Astrocyte of the hippocampus (primary cell): ENCODE measurements at places on chromosomes 2 and 18.

DNA sequence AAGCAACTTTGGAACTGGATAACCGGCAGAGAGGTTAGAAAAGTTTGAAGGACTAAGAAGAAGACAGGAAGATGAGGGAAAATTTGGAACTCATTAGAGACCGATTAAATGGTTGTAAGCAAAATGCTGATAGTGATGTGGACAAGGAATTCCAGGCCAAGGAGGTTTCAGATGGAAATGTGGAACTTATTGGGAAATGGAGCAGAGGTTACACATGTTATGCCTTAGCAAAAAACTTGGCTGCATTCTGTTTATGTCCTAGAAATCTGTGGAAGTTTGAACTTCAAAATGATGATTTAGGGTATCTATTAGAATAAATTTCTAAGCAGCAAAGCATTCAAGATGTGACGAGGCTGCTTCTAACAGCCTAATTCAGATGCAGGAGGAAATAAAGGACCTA lies 675.1 kb upstream of the SYT4 start:
- DNase-seq, result no peak

GRCh38 chr2:212194396-212194795 lies 344.2 kb downstream of the ERBB4 start:
- DNase-seq, result peak; percentile 2

DNA sequence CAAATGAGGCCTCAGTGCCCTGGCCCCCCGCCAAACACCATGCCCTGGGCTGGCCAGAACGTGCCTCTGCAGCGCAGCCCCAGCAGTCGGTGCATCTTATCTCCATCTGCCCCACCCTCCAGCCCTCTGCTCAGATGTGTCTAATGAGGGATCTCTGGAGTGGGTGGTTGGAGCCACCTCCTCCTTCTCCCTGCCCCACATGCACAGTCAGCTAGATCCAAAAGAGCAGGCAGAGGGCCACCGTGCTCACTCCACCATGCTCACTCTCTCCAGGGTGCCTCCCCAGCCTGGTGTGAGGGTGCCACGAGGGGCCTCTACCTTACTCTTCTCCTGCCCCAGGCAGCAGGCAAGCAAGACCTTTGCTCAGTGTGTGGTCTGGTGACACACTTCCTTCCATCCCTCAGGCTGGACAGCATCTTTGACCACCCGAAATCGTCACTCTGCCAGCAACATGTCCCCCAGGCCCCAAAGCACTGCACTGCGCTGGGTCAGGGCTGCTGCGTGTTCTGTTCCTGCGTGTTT lies 266.1 kb upstream of the HDAC4 start:
- DNase-seq, result no peak

DNA sequence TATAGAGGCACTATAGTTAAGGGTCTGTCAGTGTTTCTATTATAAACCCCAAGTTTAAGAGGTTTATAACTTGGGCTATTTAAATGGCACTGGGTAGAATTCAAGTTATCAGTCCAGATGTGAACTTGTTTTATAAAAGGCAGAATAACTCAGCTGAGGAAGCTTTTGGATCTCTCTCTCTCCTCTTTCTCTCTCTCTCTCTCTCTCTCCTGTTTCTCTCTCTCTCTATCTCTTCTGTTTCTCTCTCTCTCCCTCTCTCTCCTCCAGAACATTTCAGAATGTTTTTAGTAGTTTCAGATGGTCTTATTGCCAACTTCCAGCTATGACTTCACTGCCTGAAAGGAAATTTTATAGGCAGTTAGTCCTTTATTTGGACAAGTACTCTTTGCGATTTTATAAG lies 6.4 kb upstream of the BCL11A start:
- DNase-seq, result no peak

- DNase-seq, result no peak
These were observed 26.4 kb downstream of the THNSL2 start for GRCh38 chr2:88196490-88197087.

DNA sequence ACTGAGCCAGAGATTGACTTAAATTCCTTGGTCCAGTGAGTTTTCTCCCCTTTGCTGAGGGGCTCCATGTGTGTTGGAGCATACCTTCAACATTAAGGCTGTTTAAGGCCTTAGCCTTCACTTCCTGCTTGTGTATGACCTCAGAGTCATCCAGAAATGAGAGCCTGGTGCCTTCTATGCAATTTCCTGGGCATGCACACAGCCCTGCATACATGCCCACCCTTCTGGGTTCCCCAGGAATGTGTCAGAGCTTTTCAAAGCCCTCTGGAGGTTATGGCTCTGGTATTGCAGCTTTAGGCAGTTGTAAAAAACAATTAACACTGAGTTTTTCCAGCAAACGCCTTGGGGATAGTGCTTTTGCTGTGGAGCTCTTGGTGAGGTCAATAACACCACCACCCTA lies 16.7 kb downstream of the IL1R1 start:
- peak; percentile 41 for DNase-seq

DNA sequence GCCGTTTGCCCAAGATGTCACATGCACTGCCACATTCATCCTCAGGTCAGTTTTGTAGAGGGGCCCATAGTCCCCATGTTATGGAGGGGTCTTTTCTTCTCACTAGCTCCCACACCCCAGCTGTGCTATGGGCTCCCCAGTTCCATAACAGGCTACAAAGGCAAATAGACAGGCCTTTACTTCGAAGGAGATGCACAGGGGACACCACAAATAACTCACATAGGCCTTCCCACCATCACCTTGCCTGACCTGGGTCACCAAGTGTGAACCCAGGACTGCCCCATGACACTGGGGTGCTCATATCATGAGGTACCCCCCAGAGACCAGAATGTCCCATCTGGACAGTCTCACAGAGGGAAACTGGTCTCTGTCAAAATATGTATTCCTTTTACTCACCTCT lies 15.0 kb upstream of the INO80C start:
- DNase-seq, result no peak

GRCh38 chr2:102558463-102558862 lies 60.9 kb upstream of the SLC9A2 start:
- no peak for DNase-seq

- DNase-seq, result no peak
These were observed 125.7 kb upstream of the TTC39C start for GRCh38 chr18:23888881-23889280.

DNA sequence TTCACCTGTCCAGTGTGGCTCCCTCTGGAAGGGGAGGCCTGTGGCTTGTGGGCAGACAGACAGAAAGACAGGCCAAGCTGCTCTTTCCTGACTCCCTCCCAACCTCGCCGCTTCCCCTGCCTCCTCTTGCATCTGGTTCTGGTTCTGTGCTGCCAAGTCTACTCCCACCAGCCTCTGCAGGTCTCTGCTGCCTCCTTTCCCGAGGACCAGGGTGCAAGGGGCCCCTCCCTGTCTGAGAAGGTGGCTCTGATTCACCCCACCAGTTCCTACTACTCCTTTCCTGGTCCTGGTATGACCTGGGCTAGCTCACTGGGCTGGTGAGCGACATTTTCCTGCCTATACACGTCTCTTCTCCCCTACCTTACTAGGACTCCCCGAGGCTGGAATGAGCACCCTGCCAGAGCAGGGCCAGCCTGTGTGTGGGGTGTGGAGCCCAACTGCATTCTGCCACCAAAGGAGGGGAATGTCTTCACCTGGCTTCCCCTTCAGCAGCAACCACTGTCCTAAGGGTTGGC lies 238.5 kb downstream of the CELF4 start:
- DNase-seq, result no peak

DNA sequence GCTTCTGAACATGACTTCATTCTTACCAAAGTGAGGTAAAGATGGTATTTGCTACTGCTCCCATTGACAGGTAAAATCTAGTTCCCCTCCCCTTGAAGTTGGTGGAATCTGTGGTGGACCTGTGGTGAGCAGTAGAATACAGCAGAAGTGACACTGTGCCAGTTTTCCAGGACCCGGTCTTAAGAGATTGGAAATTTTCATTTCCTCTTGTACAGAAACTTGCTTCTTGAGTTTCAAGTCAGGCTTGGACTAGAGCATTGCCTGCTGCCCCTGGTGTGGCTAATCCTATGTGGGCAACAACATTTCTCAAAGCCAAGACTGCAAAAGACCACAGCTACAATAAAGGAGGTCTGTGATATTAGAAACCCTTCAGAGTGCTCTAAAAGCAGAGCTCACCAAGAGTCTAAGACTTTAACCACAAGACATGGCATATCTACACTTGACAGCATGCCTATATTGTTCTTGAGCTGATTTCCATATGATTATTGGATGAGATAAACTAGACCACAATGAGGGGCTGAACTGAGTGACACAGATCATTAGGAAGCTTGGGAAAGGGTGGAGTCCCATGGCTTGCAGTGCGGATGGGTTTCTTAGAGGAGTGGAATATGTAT lies 458.1 kb downstream of the BCL11A start:
- DNase-seq, result no peak

DNA sequence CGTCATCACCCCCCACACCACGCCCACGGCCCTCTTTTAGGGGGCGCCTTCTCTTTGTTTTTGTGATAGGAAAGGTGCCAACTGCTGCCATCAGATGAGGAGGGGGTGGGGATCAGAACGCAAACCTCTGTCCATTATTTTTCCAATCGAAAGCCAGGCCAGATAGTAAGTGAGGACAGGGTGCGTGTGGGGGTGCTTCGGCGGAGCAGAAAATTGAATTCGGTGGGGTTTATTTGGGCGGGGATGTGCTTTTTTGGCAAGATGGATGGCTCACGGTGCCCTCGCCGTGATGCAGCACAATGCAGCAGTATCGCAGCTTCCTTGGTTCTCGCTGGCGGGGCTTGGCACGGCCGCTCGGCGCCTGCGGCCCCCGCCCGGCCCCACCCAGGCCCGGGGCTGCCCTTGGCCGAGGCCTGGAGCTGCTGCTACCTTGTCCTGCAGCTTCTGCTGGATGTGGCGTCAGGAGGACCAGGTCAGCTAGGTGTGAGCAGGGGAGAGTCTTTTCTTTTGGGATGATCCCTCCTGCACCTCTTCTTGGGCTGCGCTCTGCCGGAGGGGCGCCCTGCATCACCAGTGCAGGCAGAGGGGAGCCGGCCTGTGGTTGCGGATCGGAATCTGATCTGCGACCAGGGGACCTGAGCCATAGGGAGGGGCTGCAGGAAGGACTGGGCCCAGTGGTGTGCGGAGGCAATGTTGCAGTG lies 1.3 kb downstream of the SPTBN1 start:
- DNase-seq, result peak; percentile 58

GRCh38 chr2:80073134-80073561 lies 231.4 kb downstream of the LRRTM1 start:
- peak; percentile 71 for DNase-seq

DNA sequence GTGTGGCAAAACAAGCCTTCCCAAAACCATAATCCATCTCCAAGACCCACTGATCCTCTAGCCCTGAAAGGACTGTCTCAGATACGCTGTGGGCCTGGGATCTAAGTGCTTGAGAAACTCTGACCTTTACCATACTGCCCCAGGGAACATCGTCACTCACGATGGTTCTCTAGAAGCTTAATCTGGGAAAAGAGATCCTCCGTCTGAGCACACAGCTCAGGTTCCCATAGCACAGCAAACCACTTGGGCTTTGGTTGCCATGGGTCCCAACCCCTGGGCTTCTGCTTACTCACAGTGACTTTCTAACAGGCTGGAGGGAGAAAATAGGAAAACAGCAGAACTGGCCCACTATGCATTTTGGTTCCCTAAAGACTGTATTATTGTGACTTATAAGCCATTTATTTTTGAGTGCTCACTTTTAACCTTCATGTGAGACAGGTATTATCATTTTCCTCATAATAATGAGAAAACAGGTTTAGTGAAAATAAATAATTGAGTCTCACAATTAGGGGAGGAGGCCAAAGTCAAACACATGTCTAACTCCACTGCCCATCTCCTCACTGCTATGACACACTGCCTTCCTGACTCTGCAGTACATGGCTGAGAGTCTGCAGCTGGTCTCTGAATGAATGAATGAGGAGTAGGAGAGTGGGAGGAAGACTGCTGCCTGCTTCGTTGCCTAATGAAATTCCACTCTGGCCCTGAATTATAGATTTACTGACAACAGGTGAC lies 46.7 kb downstream of the REEP1 start:
- DNase-seq, result no peak

DNA sequence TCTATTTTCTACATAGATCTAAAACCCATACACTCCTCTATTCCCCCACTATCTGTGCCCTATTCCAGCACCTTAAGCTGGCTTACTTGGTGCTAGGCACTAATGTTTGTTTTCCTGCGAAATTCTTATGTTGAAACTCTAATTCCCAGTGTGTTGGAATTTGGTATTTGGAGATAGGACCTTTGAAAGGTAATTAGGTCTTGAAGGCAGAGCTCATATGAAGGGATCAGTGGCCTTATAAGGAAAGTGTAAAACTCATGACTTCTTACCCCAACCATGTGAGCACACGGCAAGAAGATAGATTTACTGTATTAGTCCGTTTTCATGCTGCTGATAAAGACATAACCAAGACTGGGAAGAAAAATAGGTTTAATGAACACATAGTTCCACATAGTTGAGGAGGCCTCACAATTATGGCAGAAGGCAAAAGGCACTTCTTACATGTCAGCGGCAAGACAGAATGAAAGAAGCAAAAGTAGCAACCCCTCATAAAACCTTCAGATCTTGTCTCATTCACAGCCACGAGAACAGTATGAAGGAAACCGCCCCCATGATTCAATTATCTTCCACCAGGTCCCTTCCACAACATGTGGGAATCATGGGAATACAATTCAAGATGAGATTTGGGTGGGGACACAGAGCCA lies 10.5 kb upstream of the LRATD1 start:
- no peak for DNase-seq

GRCh38 chr2:1607971-1608688 lies 136.2 kb downstream of the PXDN start:
- DNase-seq, result no peak

DNA sequence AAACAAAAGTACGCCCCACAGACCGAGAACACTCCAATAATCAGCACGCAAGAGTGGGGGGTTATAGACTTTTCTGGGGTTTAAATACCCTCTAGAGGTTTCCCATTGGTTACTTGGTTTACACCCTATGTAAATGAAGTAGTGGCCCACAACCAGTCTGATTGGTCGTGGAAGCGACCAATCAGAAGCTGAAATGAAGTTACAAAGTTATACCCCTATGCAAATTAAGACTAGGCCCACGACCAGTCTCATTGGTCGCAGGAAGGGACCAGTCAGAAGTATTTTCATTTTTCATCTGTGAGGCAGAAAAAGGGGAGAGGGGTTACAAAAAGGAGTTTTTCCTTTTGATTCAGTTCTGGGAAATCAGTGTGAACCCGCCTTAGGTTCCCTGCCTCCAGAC lies 55.3 kb upstream of the YWHAQ start:
- DNase-seq, result no peak

GRCh38 chr18:75064513-75064905 lies 144.4 kb downstream of the PTGR3 start:
- DNase-seq, result no peak

DNA sequence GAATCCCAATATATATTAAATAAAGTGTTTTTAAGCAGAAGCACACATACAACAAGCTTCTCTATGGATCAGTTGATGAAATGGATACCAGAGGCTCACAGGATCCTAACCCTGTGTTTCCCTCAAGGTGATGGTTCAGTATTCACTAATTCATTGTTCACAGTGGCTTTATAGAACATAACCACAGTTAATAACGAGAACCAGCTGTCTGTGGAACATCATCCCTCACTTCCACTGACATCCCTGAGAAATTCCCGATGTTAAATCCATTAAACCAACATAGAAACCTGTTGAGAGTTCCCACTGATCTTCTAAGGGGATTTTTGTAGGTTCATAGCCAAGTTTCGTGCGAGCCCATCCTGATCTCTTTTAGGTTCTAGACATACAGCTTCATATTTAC lies 29.0 kb downstream of the CCDC195 start:
- DNase-seq, result no peak

GRCh38 chr2:223597076-223597475 lies 5.1 kb downstream of the SCG2 start:
- no peak for DNase-seq

- DNase-seq, result no peak
These were observed 32.7 kb upstream of the HPCAL1 start for GRCh38 chr2:10269711-10270610.
